CD4-positive, alpha-beta T cell treated with Interleukin-10 for 1 hour (primary cell): ENCODE measurements at places on chromosomes 6 and 20.

DNA sequence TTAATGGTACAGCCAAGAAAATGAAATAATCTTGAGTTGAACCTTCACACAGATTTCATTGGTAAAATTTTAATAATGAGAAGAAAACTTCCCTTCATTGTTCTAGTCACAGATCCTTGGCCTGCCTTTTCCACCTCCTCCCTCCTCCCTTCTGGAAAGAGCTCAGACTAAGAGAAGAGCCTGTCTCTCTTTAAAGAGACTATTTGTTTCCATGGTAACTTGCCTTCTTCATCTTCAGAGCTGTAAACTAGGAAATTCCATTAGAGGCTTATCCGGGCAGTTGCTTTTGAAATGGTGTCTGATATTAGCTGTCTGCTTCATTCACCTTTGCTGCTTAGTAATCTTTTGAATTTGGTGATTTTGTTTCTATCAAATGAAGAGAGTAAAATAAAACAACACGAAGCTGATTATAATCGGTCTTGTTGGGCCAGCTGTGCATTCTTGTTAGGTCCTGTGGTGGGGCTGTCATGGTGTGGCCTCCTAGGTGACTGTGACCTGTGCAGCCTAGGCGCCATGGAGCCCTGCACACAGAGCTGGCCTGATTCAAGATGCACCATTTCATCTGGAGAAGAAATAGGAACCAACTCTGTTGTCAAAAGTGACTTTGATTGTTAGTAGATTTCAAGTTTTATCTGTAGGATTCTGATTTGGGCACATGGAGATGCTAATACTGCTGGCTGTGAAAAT is 96.7 kb downstream of the MAP3K7 start:
- DNase-seq: no peak

DNA sequence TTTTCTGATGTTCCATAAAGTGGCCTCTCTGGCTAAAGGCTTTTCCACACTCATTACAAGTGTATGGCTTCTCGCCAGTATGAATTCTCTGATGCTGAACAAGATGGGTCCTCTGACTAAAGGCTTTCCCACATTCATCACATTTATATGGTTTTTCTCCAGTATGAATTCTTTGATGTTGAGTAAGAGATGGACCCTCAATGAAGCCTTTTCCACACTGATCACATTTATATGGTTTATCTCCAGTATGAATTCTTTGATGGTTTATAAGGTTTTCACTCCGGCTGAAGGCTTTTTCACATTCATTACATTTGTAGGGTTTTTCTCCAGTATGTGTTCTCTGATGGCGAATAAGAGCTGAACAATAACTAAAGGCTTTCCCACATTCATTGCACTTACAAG is 20.4 kb downstream of the ZNF184 start:
- no peak for DNase-seq

GRCh38 chr6:71433441-71433840 is 144.8 kb downstream of the OGFRL1 start:
- no peak for DNase-seq

- no peak for DNase-seq
Measured at GRCh38 chr6:79605061-79605460, 26.1 kb upstream of the SH3BGRL2 start.

DNA sequence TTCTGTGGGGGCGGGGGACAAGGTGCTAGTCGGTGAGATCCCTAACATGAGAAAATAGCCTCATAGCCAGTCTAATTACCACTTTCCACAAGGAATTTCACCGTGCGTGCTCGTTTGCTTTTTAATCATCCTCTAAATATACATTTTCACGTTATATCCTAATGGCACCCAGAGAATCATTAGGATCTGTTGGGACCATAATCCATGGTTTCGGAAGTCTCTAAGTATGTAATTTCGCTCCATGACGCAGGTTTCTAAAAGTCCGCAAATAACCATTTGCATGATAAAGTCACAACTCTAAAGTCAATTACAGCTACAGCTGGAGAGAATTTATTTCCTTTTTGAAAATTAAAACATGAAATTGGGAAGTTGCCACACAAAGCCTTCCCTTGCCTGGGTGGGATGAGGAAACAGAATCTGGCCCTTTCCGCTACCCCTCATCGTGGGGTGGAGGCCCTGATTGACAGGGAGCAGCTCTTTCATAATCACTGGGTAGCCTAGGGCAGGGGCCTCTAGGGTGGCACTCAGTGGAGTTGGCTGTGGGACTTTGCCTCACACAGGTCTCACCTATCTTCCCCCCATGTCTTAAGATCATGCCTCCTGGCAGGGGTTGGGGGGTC is 81.9 kb downstream of the LRFN2 start:
- no peak for DNase-seq

DNA sequence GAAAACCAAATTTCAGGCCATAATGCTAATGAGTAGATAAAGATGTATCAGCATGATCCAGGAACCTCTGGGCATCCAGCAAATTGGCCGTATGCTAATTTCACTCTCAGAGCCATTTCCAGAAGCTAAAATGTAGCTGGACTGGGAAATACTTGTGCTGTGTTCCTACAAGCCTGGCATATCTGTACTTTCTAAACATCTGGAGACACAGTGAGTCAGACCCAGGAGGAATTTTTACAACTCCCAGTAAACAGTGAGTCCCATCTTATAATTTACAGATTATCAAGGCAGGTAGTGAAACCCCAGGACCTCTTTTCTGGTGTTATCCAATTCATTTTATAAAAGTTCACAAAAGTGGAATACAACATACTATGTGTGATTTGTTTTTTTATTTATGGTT is 683.0 kb upstream of the ADGRB3 start:
- no peak for DNase-seq

DNA sequence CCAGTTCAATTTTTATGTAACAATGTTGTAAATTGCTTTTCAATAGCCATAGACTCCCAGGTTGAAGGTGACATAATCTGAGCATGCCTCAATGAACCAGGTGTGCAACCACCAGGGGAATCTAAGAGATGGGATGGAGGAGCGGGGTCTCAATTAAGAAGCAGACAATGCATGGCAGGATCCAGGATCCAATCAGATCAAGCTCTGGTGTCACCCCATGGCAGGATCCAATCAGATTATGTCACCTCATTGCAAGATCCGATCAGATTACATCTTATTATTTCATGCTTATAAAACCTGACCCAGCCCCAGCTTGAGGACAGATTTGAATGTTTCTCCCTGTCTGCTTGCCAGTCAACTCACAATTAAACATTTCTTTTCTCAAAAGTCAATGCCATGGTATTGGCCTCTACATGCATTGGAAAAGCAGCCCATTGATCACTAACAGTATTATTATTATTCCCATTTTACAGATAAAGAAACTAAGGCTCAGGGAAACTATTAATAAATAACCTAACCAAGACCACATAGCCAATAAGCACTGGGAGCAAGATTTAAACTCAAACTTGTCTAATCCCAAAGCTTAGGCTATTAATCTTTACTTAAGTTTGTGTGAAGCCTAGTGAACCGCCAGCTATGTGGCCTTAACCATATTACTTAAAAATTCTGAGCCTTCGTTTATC is 14.3 kb upstream of the SIRT5 start:
- no peak for DNase-seq

GRCh38 chr6:21537637-21538036 is 55.9 kb upstream of the SOX4 start:
- DNase-seq: no peak

DNA sequence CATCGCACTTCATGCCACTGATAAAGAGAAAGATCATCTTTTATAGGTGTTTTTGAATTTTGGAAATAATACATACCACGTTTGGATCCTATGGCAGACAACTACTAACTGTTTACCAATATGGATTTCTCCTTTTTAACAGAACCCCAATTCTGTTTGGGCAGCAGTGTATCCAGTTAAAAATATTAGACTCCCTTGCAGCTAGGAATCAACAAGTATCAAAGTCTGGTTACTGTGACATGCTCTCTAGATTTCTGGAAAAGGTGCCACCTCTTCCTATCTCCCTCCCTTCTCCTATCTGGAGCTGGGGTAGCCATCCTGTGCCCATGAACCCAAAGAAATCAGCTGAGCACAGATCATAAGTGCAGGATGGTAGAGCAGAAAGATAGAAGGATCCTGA is 54.1 kb upstream of the DTNBP1 start:
- DNase-seq: no peak

- no peak for DNase-seq
Measured at GRCh38 chr6:17385660-17386059, 7.7 kb upstream of the CAP2 start.

DNA sequence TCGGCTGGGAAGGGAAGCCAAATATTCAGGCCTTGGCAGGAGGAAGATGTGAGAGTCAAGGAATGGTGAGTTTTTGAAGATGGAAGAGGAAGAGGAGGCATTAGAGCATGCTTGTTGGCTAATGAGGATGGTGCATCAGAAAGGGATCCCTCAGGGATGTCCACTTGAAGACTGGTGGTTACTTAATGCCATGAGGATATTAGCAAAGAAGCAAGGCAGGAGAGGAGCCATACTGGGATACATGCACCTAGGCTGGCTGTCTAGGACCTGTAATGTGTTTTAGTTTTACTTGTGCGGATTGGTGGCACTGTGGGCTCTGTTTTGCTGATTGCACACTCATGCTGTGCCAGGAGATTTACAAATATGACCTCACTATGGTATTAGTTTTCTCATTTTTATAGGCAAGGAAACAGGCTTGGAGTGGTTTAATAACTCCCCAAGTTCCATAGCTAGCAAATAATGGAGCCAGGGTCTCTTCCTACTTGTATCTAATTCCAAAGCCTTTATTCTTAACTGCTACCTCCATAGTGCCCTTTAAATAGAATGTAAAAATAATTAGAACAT is 37.8 kb downstream of the NCOA7 start:
- no peak for DNase-seq

- DNase-seq: no peak
Measured at GRCh38 chr20:61419501-61419900, 167.4 kb downstream of the CDH4 start.

DNA sequence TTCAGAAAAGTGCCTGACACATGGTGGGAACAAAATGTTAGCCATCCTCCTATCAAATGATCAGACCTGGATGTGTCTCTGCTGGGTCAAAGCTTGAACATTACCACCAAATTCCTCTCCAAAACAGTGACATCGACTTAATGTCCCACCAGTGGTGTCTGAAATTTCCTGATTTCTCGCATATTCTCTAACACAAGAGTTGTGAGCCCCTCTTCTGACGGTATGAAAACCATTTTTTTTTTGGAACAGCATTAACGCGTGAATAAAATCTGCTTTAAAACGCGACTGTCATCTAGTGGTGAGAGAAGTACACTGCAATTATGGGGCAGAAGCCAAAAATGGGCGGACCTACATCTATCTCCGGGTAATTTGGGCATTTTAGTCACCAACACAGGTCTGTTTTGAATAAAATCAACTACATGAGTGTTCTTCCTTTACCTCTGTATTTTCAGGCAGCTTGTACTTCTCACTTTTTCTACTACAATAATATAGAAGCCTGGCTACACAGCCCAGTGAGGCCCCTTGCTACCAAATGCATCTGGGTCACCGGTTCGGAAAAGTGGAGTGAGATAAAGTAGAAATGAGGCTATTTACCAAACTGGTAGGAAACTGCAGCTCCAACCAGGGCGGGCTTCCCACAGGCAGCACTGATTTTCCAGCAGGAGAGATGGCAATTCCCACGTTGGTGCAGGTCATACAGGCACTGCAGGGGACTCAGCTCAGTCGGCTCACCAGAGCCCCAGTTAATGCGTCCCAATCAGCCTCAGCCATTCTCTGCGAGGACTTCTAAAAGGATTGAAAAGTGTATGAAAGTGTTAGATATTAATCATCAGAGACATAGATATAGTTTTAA is 27.4 kb downstream of the MGME1 start:
- DNase-seq: peak; percentile 76

DNA sequence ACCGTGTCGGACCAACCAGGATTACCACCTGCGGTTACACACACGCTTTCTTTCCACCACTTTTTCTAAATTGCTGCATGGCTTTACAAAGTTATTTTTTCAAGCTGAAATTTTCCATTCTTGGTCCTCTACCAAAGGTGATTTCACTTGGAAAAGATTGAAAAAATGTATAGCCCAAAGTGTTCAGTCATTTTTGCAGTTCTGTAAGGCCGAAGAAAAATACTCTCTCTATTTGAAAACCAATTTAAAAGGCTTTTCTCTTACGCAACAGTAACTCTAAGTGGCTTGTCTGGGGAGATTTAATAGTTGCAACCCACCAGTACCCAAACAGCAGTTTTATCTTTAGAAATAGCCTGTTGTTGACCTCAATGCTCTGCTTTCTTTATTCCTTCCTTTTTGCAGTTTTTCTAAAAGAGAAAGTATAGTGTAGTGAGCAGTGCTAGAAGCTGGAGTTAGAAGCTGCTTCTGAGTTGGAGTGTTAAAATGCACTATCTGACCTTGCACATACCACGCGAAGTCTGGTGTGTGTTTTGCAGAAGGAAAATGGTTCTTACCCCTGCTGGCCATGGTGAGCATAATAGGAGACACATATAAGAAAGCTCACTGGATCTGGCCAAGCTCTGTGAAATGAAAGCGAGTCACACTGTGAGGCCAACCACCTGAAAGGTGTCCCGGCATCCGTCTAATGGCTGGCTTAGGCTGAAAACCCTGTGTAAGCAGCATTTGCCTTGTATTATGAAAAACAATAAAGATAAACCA is 271.6 kb upstream of the PRND start:
- DNase-seq: no peak

DNA sequence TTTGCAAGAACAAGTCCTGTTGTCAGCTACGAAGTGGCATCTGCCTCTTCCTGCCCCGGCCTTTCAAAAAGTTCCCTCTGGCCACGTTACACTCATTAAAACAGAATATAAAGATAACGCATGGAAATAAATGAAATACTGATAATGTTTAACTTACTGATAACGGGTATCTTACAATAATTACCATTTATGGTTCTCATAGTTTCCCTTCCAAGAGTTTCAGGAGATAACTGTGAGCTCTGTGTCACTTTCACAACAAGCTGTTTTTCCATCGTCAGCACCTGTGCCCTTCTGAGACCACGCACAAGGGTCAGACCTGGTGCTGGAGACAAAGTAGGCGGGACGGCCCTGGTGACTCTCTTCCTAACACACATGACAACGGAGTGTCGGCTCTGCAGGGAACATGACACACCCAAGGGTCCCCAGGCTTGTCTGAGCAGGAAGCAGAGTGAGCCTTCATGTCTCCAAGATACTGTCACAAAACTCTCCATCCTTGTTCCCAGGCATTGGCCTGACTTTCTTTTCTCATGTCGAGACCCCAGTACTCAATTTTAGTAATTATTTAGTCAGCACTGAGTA is 86.2 kb upstream of the THBS2 start:
- DNase-seq: no peak

DNA sequence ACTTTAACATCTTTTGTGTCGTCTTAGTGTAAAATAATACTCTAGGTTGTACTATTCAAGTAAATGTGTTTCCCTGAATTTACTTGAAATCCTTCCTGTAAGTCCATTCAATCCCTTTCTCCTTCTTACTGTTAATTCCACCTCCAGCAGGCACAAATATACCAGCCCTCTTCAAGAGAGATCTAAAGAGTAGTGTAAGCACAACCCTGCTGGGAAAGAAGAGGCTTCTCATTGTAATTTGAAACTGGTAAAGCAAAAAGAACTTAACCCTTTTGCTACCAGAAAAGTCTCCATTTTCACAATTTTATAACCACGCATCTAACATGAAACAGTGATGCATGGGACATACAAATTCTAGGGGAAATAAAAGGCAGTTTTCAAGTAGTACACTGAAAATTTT is at the start of gene BMP5:
TSS of gene BMP5 (minus strand) at position 191 of the 400 bp plus-strand sequence. CDS start 725 bp downstream, outside the sequence.
- no peak for DNase-seq

- no peak for DNase-seq
Measured at GRCh38 chr6:77425216-77425615, 38.1 kb downstream of the HTR1B start.
